ENCODE measurements at places on chromosomes 3 and 15. TPM values are rescaled to one million over a fixed set of nuclear protein-coding genes. Genes with fewer than 3 reads are reported as not detected.

KLF15 gene
- total RNA-seq: 1.0 TPM

C3orf85 gene
- total RNA-seq: not detected

IL5RA gene
- total RNA-seq: not detected

TARS3 gene
- 8.1 TPM for total RNA-seq

TRIP4 gene
- 24.5 TPM for total RNA-seq

IL20RB gene
- total RNA-seq: 0.99 TPM

TTC14 gene
- 17.9 TPM for total RNA-seq

CHP1 gene
- 99.0 TPM for total RNA-seq

EPHA6 gene
- total RNA-seq: not detected

PDCD6IP gene
- 120 TPM for total RNA-seq

TSC22D2 gene
- 20.5 TPM for total RNA-seq

BSN gene
- total RNA-seq: 0.25 TPM

ZBTB38 gene
- 69.1 TPM for total RNA-seq

GNAT1 gene
- total RNA-seq: 0.48 TPM

ADAMTS17 gene
- total RNA-seq: not detected

CGNL1 gene
- total RNA-seq: 0.70 TPM

EAF2 gene
- total RNA-seq: 1.9 TPM

ACAD11 gene
- 4.5 TPM for total RNA-seq

LRRC49 gene
- 4.1 TPM for total RNA-seq

NR2F2 gene
- 16.2 TPM for total RNA-seq

CLEC3B gene
- not detected for total RNA-seq

CAND2 gene
- total RNA-seq: 0.27 TPM

BCL2A1 gene
- total RNA-seq: 17.9 TPM

FGF12 gene
- 0.62 TPM for total RNA-seq

UTS2B gene
- total RNA-seq: not detected

NT5DC2 gene
- 99.3 TPM for total RNA-seq

ZNF621 gene
- total RNA-seq: 7.5 TPM

SERF2 gene
- total RNA-seq: 499 TPM

C2CD4A gene
- 0.14 TPM for total RNA-seq

SLC22A13 gene
- total RNA-seq: 0.07 TPM

KLHL25 gene
- 6.4 TPM for total RNA-seq

CAMP gene
- not detected for total RNA-seq

DUOXA1 gene
- total RNA-seq: 0.03 TPM

MCTP2 gene
- not detected for total RNA-seq

ZNF501 gene
- not detected for total RNA-seq

THAP10 gene
- 5.0 TPM for total RNA-seq

GOLGA6A gene
- total RNA-seq: 0.32 TPM

Data from A549 treated with dexamethasone at 1 μM for 4 hours (cell line).